ENCODE measurements at places on chromosomes 1 and 21.
A peak's percentile ranks its signal among the peaks of the same experiment; 100 is the strongest.

DNA sequence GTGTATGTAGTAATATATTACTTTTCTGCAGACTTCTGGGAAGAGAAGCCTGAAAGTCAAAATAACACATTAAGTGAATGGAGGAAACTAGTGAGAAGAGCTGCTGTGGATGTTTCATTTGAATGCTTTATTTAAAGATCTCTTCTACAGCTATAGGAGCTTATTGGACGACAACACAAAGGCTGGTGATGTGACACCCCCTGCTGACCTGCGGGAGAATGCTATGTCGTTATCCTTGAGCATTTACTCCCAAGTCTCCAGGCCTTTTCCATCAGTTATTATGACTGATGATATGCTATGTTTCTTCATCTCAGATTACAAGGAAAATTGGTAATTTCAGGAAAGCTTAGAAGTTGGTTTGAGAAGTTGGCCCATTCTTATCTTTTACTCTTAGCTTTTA is 22.3 kb upstream of the PLA2G4A start:
- DNase-seq = peak; percentile 31

- DNase-seq = no peak
Observed at GRCh38 chr1:171172471-171172870, 12.6 kb upstream of the FMO2 start.

GRCh38 chr1:29650476-29650875 is 414.2 kb downstream of the PTPRU start:
- no peak for DNase-seq

- DNase-seq = no peak
Observed at GRCh38 chr1:215584389-215584788, 17.3 kb downstream of the KCTD3 start.

DNA sequence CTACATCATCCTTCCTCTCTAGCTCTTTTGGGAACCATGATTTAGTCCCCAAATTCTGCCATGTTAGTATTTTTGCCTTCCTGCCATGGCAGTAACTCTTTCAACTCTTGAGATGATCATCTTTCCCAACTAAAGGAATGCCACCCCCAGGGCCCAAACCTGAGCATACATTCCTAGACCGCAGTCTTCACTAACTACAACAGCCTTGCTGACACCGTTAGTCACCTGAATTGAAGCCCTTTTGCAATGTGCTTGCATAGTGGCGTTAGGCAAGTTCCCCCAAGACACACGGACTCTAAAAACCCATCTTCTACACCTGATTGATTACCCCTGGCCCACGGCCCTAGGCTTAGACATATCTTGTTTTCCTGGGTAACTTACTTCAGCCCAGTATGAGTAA is 16.4 kb upstream of the YTHDF2 start:
- no peak for DNase-seq

GRCh38 chr21:34983680-34984086 is 65.4 kb downstream of the RUNX1 start:
- no peak for DNase-seq

DNA sequence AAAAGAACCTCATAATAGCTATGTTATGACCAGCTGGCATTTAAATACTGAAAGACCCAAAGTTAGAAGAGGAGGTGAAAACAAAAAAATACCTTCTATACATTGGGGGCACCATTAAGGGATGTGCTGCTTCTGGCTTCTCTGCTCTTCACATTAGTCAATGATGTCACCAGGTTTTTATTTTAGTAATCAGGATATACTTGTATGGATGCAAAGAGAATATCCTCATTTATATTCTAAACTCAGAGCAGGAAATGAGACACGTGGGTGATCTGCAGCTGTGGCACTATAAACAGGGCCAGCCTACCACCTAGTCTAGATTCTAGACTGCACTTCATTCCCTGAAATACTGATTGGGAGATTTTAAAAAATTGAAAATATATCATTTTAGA is 51.2 kb downstream of the WLS start:
- no peak for DNase-seq

GRCh38 chr1:212470059-212470458 is 37.3 kb downstream of the NENF start:
- DNase-seq = no peak

GRCh38 chr1:210143465-210144062 is 89.0 kb upstream of the SERTAD4 start:
- peak; percentile 17 for DNase-seq

DNA sequence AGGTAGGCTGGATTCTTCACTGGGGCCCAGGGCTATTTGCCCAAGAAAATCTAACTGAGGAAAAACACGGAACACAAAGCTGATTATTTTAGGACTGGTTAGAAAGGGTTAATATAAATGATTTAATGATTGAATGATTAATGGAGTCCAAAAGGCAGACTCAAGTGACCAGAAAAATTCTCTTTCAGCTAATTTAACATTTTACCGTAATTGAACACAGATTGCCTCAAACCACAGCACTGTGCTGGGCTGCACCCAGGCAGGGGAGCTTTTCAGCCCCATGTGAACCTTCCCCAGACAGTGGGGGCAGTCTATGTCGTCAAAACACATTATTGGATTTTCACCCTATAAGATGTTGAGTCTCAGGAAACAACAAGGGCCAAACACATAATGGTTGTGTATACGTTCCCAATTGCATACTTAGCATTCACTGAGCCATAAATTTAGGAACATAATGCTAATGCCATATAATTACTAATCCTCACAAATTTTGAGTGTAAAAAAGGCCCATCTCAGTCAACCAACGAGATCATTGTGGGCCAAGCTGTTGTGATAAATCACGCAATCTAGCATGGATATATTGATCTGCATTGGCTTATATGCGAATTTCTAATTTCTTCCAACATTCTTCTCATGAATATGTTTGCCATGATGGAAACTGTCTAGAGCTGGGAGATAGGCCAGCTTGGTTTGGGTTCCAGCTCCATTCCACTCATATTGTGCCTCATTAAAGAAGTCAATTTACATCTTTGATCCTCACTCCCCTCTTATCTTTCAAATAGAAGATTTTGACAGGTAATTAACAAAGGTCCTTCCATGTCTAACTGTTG is 27.7 kb downstream of the DSCAM start:
- DNase-seq = no peak

DNA sequence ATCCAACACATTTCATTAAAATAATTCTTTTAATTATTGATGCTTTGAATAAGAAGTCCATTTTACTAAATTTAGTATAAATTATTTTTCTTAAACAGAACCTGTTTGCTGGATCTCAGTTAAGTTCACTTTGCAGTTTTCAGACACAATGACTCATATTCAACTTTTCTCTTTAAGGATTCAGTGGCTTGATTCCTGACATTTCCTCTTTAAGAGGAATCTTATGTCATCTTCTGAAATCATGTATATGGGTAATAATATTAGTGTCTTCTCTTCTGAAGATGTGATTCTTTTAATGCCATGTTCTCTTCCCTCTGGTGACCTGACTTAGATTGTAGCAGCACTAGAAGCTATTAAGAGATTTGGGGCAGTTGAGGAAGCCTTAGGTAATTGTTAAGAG is 12.6 kb downstream of the CREG1 start:
- no peak for DNase-seq

DNA sequence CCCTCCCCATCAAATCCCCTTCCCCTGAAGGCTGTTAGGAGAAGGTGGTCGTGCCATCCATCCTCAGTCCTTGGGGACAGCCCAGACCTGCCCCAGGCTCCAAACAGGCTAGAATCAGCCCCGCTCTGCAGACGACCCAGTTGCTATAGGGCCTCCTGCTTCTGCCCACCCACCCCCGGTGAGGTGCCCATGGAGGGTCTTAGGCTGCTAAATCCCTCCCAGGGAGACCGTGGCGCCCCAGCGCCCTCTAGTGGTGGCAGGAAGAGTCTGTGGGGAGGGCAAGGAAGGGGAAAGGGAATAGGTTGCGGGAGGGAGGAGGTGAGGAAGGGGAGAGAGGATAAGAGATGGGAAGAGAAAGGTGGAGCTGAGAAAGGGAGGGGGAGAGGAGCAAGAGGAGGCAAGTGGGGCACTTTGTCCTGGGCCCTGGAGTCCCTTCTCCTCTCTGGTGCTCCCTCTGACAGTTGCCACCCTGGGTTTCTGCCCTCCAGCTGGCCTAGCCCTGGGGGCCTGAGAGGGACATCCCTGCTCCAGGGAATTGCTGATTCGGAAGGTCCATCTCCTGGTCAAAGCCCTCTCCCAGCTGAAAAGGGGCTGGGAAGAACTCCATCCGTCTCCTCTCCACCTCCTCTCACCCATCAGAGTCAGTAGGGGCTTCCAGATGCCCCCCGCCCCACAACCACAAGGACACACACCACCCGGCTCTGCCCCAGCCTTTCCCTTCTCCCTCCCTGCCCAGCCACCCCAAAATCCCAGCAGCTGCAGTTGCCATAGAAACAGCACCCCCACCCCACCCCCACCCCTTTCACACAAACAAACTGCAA is 55.4 kb downstream of the CAMK2N1 start:
- DNase-seq = no peak

GRCh38 chr1:241950390-241950789 is 7.2 kb upstream of the BECN2 start:
- DNase-seq = no peak

GRCh38 chr21:37516998-37517397 is 150.4 kb downstream of the DYRK1A start:
- DNase-seq = no peak

DNA sequence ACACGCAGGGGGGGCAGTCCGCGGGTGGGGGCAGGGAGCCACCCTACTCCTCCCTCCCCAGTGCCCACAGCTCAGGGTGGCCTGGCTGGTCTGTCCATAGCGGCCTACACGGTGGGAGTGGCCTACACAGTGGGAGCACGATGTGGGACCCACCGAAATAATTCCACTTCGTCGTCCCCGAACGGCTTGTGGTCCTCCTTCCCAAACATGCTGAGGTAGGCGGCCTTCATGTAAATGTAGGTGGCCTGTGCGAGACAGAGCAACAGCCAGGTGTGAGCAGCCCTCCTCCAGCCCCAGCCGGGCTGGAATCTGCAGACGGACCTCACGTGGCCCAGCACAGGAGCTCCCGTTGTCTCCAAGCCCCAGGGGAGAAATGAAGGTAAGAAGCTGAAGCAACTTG is 34.4 kb downstream of the TTC39A start:
- no peak for DNase-seq

DNA sequence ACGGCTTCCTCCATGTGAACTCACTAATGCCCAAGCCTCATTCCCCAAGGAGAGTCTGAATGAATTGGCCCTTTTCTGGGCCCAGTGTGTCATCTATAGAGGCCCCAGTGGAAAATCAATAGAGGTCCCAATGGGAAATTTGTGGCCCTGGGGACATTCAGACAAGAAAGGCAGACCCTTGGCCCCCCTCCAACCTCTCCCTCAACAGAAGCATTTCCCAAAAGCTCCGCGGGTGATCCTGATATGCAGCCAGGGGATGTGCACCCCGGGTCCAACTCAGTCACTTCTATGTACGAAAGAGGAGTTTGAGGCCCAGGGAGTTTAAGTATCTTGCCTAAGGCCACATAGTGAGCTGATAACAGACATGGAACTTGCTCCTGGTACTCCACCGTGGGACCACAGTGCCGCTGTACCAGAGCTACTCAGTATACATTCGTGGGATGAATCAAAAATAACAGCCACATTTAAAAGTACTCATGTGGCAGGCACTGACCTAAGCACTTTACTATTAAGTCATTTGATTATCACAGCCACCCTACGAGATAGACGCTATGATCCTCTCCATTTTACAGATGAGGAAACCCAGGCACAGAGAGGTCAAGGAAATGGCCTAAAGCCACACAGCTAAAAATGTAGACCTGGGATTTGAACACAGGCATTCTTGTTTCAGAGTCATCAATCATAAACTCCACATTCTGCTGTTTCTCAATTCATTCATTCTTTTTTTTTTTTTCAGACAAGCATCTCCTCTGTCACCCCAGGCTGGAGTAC is 8.5 kb downstream of the EPHA2 start:
- no peak for DNase-seq

DNA sequence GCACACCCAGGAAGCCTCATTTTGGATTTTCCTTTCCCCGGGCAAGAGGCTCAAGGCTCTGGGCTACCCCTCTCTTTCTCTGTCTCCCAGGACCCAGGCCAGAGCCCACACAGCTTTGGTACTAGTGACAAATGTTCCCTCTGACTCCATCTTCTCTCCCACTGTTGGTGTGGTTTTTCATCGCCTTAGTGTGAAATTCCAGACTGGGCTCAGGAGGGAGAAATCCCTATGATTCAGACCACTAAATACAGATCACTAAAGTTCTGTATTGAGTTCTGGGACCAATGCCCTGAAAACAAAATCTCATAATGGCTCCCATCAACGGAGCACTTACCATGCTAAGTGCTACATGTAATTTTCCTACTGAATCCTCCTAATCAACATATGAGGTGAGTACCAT is 26.1 kb downstream of the IQGAP3 start:
- no peak for DNase-seq
